ENCODE measurements at places on chromosomes 13 and 19.

GRCh38 chr19:15091918-15092753 lies 10.1 kb downstream of the OR1I1 start:
- no peak for DNase-seq

DNA sequence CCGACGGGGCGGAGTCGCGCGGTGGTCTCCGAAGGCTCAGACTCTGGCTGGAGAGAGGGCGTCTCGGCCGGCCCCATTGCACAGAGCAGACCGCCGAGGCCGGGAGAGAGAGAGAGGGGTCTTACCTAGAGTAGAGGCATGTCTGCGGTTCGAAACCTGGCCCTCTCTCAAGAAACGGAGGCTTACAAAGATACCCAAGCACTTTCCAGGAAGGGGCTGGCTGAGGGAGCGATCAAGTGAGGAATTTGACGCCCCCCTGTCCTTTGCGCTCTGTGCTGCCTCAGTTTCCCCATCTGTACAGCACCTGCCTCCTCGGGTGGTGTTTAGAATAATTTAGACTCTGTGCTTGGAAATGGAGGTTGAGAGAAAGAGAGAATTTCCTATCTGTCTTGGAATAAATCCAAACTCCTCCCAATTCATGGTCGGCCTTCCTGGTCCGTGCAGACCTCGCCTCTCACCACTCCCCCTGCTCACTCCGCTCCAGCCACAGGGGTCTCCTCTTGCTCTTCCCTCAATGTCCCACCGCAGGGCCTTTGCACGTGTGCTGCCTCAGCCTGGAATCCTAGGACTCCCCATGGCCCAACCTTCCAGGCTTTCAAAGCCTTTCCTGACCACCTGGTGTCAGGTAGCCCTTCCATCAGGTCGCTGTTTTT lies 658 bp upstream of the ISOC2 start:
- no peak for DNase-seq

- no peak for DNase-seq
Observed at GRCh38 chr19:47497050-47497766, 13.2 kb upstream of the KPTN start.

DNA sequence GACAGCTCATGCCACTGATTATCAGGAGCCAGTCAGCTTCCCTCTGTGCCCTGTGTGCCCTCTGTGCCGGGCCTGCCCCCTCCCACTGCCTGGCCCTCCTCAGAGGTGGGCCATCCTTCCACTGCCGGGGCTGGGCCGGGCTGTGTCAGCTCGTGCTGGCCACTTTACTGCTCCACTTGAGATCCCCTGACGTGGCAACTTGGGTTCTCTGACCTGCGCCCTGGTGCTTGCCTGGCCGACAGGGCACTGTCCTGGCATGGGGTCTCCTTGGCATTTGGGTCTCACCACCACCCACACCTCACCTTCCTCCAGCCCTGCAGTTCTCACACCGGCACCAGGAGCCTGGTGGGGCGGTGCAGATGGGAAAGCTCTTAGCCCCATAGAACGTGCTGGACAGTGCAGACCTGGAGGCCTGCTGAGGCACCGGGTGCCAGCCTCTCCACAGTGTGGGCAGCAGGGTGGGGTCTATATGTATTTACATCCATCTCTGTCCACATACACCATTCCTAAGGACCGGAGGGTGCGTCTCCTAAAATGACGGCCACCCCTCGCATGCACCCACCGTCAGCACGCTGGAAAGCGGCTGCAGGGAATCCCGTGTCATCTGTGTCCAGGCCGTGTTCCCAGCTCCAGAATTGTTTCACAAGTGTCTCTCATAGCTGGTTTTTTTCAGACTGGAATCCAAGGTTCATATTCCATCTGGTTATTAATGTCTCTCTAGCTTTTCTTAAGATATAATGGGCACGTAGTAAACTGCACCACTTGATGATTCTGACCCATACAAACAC lies 11.8 kb downstream of the DAZAP1 start:
- DNase-seq: no peak

DNA sequence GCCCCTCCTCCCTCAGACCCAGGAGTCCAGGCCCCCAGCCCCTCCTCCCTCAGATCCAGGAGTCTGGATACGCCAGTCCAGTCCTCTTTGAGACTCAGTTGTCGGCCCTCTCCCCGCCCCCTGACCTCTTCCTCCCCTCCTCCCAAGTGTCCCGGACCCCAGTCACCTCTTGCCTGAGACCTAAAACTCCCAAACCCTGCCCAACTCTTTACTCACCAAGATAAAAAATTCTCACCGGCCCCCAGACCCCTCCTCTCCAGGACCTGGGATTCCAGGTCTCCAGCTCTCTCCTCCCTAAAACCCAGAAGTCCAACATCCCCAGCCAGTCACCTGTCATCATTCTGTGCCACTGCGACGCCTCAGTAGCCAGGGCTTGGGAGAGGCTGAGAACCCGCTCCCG lies 1.4 kb upstream of the HSD17B14 start:
- DNase-seq: no peak

DNA sequence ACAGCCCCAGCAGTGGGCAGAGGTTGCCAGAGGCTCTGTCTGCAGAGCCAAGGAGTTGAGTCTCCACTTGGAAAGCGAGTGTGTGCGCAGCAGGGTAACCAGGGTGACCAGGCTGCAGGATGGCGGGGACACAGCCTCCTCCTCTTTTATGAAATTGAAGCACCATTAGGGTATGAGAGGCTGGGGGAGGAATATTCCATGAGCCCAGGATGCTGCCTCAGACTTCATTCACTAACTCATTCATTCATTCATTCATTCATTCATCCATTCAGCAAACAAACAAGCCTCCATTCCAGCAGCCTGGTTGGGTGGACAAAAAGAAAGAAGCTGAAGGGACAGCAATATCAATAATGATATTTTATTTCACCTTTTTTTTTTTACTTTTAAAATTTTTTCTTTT lies 6.6 kb upstream of the LMTK3 start:
- DNase-seq: no peak

DNA sequence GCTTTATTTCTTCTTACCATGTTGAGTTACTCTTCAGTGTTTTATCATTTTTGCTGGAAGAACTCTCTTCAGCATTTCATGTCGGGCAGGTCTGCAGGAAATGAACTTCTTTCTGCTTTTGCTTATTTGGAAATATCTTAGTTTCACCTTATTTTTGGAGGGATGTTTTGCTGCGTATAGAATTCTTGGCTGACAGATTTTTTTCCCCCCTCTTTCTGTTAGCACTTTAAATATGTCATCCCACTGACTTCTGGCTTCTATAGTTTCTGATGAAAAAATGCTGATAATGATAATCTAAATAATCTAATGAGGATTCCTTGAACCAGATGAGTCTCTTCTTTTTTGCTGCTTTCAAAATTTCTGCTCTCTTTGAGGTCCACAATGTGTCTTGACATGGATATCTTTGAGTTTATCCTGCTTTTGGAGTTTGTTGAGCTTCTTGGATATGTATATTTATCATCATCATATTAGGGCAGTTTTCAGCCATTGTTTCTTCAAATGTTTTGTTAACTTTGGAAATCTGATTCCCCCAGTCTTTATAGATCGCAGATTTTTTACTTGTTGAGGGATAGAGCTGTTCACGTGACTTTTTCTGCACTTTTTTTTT lies 20.4 kb downstream of the ZMYM2 start:
- no peak for DNase-seq

DNA sequence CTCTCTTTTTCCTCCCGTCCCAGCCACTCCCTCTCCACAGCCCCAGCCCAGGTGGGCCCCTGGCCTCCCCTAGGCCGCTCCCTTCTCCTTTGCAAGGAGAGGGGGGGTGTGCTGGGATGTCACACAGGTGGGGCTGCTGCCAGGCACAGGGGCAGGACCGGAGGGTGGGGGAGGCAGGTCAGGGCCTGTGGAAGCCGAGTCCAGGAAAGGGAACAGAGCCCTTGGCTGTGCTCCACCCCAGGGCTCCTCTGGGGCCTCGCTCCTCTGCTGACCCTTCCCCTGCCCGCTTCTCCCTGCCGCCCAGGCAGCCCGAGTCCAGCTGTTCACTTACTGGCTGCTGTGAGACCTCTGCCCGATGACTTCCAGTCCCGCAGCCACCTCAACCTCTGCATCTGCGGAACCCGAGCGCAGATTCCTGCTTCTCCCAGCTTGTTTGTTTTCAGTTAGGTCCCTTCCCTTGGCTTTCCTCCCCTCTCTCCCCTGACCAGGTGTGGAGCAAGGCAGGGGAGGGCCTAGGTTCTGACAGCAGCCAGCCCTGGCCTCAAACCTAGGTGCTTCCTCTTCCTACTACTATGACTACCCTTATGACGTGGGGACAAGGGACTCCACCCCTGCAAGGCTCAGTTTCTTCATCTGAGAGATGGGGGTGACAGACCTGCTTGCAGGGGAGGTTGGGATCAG lies 850 bp upstream of the KLK11 start:
- DNase-seq: no peak

DNA sequence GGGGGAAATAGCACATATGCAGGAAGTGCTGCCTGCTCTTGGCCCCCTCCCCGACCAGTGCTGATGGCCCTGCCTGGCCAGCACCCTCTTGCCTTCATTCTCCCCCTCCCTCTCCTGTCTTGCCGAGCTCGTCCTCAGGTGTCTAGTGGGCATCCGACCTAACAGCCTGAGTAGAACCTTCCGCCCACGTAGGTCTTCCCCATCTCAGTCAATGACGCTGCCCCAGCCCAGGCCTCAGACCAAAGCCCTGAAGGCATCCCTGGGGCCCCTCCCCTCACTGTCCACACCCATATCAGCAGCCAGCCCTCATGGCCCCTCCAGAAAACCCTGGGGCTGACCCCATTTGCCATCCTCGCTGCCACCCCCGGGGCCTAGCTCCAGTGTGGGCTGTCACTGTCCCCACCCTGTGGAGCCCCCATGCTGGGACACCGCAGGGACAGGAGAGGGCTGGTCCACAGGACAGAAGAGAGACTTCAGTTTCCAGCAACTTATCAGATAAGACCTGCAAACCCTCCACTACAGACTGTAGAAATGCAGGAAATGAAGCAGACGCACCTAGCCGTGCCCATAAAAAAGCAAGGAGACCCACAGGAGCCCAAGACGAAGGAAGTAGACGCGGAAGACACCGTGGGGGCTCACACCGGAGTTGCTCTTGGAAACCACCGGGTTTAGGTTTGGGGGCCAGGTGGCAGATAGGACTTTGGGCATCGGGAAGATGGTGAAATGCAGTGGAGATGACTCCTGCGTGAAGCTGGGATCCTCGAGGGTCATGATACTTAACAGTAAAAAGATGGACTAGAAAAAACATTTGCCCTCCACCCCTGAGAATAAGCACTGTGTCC lies 38.3 kb downstream of the AP1M1 start:
- no peak for DNase-seq

DNA sequence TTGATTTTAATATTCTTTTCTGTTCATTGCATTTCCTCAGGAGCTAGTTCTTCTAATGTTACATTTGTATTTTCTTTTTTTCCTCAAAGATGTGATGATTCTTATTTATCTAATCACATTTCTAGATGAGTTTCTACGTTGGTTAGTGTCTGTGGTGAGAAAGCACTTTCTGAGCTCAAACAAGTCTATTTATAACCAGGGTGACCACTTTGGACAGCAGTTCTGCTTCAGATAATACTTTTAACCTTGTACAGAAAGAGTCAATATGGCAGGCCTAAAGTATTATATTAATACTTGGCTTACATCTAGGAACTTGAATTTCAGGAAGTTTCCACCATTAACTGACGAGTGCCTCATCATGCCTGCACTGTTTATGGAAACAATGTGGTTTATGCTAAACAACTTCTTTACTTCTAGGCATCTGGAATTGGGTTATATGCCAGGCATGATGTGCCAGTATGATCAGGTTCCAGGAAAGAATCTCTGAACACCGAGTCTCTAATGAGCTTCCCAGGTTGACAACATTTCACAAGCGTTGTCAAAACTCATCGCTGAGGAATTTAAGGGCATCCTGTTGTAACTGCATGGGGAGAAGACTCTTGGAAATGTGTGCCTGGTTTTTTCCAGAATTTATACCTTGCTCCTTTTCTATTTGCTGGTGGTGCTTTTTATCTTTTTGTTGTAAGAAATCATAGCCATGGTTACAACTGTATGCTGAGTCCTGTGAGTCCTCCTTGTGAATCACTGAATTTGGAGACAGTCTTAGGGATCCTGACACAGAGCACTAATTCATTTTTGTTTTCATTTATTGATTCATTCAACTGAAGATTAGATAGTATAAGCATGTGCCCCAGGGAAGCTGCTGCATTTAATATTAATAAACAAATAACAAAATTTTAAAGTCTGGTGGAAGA lies 344.4 kb upstream of the PCDH9 start:
- DNase-seq: no peak

DNA sequence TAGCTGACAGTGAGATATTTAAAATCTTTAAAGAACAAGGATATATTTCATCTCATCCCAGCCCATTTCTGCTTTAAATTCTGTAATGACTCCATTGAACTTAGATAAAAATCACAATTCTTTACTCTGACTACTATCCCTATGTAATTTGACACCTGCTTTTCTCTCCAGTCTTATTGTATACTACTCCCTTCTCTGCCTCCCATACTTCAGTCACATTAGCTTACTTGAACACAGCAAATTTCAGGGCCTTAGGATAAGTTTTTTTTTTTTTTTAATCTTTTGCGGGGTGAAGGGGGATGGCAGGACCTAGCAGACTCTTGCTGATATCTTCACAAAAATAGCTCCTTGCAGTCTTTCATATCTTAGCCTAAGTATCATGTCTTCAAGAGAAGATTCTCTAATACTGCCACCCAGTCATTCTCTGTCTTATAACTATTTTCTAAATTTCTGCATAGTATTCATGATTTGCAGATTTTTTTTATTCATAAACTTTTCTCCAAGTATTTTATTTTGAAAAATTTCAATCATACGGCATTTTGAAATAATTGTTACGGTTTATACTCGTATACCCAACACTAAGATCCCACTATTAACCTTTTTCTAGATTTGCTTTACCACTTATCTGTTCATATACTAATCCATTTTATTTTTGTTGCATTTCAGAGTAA lies 151.4 kb downstream of the PCCA start:
- DNase-seq: no peak

GRCh38 chr13:52109116-52109670 lies 19.7 kb downstream of the NEK5 start:
- DNase-seq: no peak

- DNase-seq: no peak
Observed at GRCh38 chr13:28301839-28302238, 163.5 kb downstream of the PAN3 start.

DNA sequence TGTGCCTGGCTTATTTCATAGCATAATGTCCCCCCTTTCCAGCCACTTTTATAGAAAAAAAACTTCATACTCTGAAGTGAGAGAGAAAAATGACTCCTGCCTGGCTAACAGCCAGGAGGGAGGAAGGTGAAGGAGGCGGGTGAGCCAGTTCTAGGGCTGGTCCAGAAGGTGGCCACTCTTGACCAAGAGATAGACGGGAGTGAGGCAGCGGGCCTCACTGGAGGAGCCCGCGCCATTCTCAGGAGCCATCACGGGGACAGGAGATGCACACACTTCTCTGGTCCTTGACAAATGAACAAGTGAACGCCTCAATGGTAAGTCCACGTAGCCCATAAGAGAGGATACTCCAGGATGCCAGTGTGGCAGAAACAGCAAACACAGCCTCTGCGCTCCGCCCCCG lies 231.4 kb downstream of the UQCRFS1 start:
- DNase-seq: no peak
